SHP77 (cell line): ENCODE measurements at places on chromosomes 4 and X.
A peak's percentile ranks its signal among the peaks of the same experiment; 100 is the strongest.

DNA sequence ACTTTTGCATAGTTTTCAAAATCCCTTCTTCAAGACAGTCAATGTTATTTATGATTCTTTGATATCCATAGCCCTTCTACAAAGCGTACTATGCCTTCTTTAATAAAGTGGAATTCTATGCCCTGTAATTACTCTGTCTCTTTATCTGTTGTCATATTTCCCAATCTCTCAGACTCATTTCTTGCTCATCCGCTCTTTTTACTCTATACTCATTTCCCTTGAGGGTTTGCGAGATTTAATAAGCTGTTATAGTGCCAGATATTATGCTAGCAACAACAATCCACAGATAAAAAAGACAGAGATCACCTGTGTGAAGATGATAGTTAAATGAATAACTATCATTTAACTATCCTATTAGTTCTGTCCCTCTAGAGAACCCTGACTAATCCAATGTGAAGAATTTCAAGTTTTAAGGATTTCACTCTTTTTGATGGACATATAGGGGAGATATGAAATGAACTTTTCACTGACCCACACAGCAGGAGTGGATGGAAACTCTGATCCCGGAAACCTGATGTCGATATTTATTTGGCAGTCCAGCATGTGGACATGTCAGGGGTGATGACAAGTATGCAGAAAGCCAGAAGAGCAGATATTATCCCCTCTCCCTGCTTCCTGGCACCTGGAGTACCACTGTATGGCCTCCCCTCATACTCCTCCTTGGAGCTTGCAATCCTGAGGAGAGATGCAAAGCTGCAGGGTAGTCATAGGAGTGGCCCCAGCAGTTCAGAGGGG lies 49.7 kb downstream of the TMEM156 start:
- no peak for DNase-seq

DNA sequence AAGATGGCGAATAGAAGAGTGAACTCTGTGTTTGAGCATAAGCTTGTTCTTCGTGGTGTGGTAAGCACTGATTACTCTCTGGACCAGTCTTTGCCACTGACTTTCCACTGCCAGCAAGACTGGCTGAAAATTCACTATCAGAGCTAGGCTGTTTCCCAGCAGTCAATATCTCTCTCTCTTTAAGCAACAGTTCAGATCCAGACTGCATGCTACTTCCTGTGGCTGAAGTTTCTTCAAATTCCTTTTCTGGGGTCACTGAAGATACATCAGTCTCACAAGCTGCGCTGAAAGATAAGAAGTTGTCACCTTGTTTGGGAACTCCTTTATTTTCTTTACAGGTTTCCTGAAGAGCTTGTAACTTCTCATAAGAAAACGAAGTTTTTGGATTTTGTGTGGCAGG lies 54.0 kb upstream of the FAM120C start:
- no peak for DNase-seq

- DNase-seq: no peak
Measured at GRCh38 chrX:112085149-112085548, 2.6 kb upstream of the TRPC5 start.

DNA sequence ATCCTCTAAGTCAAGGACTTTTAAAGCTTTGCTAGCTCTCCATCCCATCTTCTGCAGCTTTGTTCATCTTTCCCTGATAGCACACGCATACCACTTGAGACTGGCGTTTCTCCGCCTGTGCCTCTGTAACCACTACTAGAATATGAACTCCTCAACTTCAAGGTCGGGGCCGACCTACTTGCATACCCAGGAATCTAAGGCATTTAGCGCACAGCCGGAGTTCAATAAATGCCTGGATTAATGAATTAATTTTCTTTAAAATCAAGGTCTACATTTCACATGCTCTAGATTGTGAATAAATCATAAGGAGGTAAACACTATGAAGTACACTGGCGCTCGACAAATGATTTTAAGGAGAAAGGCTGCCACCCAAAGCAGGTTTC lies 89.3 kb downstream of the HNRNPD start:
- DNase-seq: no peak

GRCh38 chr4:112343330-112344080 lies 46.3 kb downstream of the ALPK1 start:
- no peak for DNase-seq

DNA sequence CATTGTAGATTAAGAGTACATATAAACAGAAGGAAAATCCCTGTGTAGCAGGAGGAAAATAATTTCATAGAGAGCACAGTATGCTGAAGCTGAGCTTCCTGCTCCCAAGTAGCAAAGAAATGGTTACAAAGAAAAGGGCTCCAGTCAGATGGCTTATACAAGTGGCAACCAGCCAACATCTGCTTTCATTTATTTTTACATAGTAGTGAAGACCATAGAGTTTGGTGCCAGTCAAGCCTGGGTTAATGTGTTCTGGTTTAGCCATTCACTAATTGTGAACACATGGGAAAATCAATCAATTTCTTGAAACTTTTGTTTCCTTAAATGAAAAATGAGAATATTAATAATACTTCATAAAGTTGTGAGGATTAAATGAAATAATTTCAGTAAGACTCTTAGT lies 111.3 kb upstream of the ELOVL6 start:
- DNase-seq: no peak

- no peak for DNase-seq
Measured at GRCh38 chr4:102061133-102061532, 270.6 kb downstream of the BANK1 start.

DNA sequence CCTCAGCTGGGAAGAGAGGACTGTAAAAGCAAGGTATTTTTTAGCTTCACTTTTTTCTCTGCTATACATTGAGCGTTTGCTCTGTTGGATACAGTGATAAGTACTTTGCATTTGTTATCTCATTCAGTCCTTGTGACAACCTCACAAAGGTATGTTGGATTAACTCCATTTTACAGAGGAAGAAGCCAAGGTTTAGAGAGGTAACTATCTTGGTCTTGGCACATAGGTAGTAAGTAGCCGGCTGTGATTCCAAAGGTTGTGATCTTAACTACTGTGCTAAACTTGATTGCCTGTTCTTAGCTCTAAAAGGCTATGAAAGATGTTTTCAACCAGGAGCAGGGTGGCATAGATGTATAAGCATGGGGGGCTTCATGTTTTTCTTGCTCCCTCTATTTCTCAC lies 134.4 kb downstream of the POLA1 start:
- no peak for DNase-seq

GRCh38 chr4:25068386-25068785 lies 37.6 kb upstream of the LGI2 start:
- DNase-seq: no peak

- DNase-seq: peak; percentile 0
Measured at GRCh38 chr4:145098675-145099037, 545 bp downstream of the ABCE1 start.

DNA sequence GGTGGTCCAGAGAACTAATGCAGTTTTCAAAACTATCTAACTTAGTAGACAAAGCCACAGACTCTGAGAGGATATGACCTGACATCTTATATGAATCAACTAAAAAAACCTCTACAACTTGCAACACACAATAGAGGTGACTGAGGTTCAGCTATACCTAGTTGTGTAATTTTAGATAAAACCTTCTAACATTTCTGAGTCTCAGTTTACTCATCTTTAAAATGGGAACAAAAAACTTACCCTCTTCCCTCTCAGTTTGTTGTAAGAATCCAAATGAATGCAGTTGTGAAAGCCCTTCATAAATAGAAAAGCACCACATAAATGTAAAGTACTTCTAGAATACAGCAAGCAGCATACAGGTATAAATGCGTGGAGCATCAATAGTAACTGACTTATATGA lies 5.9 kb downstream of the SH3D19 start:
- no peak for DNase-seq

GRCh38 chr4:7236847-7237246 lies 44.5 kb downstream of the SORCS2 start:
- no peak for DNase-seq

DNA sequence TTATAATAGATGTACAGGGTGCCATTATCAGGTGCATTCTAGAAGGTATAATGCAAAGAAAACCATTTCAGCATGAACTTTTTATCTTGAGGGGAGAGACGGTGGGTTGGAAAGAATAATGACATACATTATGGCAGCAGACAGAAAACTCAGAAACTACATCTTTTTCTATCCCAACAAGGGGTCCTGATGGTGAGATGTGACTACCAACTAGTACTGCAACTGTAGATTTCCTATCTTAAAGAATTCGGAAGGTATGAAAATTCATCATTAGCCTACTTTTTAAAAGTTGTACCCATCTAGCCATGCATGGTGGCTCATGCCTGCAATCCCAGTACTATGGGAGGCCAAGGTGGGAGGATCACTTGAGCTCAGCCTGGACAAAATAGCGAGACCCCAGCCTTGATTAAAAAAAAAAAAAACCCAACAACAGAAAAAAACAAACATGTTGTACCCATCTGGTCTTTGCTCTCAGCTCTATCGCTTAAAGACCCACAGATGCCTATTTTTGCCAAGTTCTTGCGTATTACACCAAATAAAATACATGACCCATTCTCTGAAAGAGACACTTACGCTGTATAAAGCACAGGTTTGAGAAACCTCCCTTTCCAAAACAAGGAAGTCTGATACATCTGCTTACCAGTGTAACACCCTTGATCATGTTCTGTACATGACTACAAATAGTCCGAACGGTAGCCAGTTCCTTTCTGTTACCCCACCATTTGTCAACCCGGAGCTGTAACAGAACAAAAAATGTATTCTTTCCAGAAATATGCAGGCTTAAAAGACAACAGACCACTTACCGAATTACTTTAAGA lies 1.6 kb downstream of the RPL9 start:
- no peak for DNase-seq

- no peak for DNase-seq
Measured at GRCh38 chr4:107853444-107854355, 29.0 kb downstream of the SGMS2 start.

- DNase-seq: no peak
Measured at GRCh38 chrX:147890756-147891155, 21.0 kb upstream of the FMR1 start.

DNA sequence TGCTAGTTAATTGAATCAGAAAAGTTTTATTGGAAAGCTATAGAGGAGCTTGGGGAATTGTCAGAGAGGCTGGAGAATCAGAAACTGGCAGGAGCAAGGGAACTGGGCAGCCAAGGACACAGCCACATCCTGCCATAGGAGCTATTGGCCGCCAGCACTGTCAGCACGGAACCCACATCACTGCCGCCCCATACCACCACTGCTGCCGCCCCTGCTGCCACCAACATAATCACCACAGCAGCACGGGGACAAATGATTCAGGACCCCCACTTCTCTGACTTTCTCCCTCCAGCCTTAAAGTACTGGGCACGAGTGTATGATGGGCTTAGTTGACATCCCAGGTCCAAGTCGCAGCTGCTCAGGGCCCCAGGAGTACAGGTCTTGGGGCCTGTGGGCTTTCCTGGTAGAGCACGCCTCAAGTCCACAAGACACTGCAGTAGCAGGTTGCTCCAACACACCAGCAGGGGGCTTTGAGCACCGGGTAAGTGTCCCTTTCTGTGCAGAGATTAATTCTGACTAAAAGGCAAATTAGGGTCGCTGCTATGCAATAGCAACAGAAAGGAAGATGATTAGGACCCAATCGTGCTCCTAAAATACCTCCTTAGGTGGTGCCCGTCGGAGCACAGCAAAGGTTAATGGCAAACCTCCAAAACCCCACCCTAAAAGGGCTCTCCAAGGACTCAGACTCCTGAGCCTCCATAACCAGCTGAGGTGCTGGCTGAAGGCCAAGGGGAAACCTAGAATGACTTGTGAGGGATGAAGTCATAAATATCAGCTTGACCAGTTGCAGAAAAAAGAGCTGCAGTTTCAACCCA lies 6.9 kb downstream of the PJA1 start:
- DNase-seq: peak; percentile 17

- no peak for DNase-seq
Measured at GRCh38 chr4:165766018-165766417, 107.0 kb upstream of the TLL1 start.

- DNase-seq: no peak
Measured at GRCh38 chr4:135319685-135320084, 1118.1 kb upstream of the PABPC4L start.

- no peak for DNase-seq
Measured at GRCh38 chr4:10949039-10949733, 264.6 kb upstream of the CLNK start.

GRCh38 chr4:134201216-134202161 lies at the start of gene PABPC4L:
TSS of gene PABPC4L (minus strand) at chr4:134201789. CDS start at chr4:134201019, 770 bp downstream.
- no peak for DNase-seq

DNA sequence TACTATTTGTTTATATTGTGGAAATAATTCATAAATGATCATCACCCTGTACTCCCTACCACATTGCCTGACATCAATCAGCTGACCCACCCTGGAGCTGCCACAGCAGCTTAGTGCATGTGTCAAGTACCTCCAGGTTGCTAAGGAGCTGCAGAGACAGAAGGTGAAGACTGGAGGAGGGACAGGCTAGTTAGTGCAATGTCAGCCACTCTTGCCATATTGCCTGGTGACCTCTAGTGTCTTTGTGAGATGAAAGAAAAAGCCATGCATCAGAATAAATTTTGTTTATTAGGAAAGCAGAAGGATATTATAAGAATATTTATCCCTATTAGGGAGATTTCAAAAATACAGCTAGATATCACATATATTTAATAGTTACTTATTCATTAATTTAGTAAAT lies 243.9 kb upstream of the FAT4 start:
- DNase-seq: no peak

DNA sequence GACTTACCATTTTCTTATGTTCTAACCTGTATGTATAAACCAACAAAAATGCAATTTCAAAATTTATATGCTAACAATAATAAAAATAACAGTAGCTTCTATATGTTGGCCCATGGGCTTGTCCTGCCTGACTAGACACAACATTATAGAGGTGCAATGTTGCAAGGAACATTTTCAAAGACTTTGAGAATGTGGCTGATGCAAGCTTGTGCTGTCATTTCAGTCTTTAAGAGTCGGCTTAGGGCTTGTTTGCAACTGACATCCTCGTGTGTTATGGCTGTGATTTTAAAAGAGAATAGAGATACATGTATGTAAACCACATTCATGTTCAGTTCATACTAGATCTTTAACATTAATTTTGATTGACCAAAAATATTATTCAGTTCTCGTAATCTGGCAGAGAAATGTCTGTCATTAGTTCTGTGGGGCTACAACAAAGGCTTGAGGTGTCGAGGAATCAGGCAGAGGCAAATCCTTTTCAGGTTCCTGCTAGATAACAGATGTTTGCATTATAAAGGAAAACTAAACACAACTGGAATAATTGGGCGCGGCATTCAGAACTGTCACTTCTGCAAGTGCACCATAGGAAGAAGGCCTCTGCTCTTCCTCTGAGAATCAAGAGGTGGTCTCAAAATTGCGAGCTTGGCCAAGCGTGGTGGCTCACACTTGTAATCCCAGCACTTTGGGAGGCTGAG lies 13.1 kb downstream of the TMSB4X start:
- no peak for DNase-seq

GRCh38 chr4:184825141-184825895 lies 450 bp downstream of the ACSL1 start:
- no peak for DNase-seq

- peak; percentile 71 for DNase-seq
Measured at GRCh38 chr4:166594326-166594946, 639.9 kb downstream of the SPOCK3 start.

GRCh38 chr4:78722320-78722719 lies 53.8 kb upstream of the BMP2K start:
- no peak for DNase-seq
